ENCODE measurements at places on chromosomes 1 and 21.

DNA sequence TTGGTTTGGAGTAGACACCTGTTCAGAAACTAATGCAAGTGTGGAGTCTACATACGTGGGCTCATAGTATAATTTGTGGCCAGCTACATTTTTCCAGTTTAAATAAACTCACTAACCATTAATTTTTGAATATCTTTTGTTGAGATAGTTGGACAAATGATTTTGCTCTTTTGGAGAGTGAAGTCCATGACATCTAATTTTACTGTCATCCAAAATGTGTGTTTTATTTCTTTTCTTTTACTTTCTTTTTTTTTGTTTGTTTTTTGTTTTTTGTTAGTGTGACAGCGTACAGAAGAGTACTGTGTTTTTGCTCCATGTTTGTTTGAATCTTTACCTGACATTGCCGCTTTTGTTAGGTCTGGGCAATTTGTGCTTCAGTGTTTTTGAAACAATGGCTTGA, 5.0 kb downstream of the RBM15 start:
- no peak for DNase-seq

DNA sequence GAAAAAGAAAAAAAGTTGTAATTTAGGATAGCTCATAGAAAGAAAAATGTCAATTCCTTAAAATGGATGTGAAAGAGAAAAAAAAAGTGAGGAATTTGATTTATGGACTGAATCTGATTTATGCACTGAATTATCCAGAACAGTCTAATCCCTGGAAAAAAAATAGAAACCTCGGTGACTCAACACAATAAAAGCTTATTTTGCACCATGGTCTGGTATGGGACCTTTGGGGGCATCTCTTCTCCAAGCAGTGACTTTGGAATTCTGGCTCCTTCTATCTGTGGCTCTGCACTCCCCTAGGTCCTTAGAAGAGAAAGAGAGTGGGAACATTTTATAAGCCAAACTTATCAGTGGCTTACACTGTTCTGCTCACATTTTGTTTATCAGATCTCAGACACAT, 471.7 kb upstream of the B3GALT2 start:
- DNase-seq = no peak

- DNase-seq = no peak
Measured at GRCh38 chr1:66351913-66352312, 182.0 kb upstream of the SGIP1 start.

DNA sequence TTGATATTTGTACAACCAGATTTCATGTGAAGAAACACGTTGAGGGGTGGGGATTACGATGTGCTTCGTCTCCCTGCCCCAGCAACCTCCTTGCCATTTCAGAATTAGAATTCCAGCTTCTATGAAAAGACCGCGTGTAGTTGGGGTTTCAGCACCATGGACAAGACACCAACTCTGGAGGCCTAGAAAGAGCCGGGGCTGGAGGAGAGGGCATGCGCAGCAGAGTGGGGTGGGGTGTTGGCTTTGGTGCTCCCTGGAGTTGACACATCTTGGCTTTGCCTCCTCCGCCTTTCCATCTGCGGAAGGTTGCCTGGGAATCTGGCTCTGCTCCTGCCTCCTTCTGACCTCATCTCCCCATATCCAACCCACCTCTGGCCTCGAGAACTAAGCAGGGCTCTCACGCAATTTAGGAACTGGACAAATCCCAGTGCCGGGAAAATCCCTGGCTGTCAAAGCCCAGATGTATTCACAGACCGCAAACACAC, 11.8 kb downstream of the HTR6 start:
- DNase-seq = no peak

GRCh38 chr1:57157818-57158603, 192.2 kb upstream of the C8B start:
- no peak for DNase-seq

GRCh38 chr1:33060579-33061083, 20.3 kb upstream of the AZIN2 start:
- no peak for DNase-seq

DNA sequence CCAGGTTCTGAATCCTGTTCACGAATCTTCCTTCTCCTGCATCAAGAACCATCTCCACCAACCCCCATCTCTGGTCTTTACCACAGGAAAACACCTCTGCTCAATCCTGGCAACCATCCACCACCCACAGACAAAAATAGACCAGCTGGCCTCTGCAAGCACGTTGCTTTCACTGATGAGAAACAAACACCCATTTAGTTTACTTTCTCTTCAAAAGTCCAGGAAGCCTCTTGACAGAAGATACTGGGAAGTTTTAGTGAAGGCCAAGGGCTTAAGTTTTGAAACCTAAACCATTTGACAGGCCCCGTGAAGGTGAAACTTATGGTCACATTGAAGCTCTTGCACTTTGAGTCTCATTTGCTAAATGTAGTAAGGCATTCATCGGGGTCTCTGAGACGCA, 122.6 kb upstream of the PPP2R5A start:
- DNase-seq = no peak

DNA sequence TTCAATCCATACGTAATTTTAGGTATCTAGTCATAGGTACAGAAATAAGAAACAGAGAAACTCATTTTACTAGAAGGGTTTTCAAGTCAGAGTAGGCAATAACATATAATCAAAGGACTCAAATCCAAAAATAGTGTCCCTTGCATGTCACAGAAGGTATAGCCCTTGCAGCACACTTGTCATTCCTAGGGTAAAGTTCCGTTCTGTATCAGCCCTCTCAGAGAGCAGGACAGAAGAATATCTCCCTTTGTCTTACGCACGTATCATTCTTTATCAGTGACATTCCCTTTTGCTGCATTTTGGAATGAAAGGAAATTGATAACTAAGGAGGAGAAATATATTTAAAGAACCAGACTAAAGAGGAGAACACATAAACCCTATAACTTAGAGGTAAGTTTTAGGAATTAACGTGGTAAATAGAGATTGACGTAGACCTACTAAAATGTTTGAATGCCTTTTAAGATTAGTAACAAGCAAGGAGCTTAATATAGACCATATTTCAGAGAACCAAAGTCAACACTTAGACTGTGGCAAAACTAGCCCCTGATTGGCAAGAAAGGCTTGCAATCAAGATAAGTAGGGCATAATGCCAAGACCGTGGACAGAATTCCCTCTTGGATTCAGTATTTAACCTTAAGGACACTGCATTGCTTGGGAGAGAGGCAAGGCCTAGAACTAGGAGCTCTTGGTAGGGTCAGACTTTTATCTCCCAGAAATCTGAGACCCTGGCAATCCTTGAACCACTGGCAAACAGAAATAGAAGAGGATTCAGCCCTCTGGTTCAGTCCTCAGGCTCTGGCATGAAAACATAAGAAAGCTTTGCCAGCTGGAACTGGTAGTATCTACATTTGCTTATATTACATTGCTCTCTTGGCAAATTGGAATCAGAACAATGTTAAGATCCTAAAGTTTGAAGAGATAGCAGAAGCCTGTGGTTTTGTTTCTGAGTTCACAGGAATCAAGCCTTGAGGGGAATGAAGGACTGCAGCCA, 232.1 kb downstream of the ASTN1 start:
- DNase-seq = no peak

DNA sequence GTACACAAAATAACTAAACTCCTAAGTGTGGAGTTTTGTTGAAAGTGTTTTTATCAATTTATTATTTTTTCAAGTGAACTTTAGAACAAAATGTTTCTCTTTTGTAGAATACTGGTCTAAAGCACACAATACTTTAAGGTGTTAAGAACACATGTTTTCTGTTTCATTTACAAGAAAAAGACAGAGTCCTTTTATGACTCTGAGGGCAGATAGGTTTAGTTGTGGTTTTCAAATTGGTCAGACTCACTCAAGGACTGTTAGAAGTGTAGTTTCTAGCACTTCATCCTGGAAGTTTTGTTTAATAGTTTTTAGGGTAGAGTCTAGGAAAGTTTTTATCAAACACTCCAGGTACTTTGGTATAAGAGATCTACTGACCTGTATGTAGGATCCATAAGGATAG, 376.5 kb downstream of the LRRIQ3 start:
- no peak for DNase-seq

GRCh38 chr1:11654137-11654938, at the start of the genes FBXO2 and FBXO44:
TSS of gene FBXO2 (minus strand) at chr1:11654429. CDS start at chr1:11654340, 89 bp downstream.
TSS of gene FBXO44 (plus strand) at chr1:11654877. CDS start at chr1:11655836, 959 bp downstream.
- no peak for DNase-seq

DNA sequence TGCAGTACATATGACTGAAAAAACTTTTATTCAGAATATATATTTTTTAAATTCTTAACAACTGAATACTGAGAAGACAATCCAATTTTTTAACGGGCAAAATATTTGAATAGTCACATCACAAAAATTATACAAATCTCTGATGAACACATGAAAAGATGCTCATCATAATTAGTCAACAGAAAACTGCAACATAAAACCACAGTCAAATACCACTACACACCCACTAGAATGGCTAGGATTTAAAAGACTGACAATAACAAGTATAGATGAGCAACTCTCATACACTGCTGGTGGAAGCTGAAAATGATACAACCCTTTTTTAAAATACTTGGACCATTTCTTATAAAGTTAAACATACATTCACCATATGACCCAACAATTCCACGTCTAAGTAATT, 87.7 kb upstream of the TNFSF4 start:
- DNase-seq = no peak

GRCh38 chr1:6260433-6260934, 414 bp downstream of the GPR153 start:
- no peak for DNase-seq

DNA sequence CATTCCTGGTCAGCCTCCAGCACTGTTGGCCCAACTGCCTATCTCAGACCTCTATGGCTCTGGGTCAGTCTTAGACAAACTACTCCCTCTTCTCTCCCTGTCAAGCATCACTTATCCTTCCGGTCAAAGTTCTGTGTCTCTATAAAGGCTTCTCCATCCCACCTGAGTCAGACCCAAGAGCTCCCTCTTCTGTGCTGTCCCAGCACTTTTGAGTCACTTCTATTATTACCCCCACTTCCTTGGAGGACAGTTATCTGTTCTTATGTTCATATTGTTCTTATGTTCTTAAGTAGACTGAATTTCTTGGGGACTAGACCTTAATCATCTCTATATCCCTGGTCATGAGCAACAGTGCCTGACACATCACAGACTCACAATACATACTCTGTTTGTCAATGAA, 29.2 kb upstream of the IL10 start:
- no peak for DNase-seq

DNA sequence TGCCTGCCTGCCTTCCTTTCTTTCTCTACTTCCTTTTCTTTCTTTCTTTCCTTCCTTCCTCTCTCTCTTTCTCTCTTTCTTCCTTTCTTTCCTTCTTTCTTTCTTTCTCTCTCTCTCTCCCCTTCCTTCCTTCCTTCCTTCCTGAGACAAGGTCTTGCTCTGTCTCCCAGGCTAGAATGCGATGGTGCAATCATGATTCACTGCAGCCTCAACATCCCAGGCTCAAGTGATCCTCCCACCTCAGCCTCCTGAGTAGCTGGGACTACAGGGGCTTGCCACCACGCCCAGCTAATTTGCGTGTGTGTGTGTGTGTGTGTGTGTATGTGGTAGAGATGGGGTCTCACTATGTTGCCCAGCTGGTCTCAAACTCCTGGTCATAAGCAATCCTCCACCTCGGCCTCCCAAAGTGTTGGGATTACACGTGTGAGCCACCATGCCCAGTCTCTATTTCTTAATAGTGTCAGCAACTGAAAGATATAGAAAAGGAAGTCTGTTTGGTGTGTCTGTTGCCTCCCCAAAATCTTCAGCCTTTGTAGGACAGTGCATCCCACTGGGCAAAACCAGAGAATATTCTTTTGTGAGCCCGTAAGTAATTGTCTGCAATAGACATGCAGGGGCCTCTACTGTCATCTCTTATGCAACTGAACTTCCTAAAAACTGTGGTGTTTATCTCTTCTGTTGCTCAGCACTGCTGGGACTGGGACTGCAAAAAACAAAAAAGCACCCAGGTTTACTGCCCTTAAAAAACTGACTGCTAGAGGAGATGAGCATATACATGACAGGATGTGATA, 20.9 kb upstream of the RAB4A start:
- no peak for DNase-seq

GRCh38 chr1:22814176-22815042, 103.8 kb downstream of the EPHB2 start:
- DNase-seq = no peak

DNA sequence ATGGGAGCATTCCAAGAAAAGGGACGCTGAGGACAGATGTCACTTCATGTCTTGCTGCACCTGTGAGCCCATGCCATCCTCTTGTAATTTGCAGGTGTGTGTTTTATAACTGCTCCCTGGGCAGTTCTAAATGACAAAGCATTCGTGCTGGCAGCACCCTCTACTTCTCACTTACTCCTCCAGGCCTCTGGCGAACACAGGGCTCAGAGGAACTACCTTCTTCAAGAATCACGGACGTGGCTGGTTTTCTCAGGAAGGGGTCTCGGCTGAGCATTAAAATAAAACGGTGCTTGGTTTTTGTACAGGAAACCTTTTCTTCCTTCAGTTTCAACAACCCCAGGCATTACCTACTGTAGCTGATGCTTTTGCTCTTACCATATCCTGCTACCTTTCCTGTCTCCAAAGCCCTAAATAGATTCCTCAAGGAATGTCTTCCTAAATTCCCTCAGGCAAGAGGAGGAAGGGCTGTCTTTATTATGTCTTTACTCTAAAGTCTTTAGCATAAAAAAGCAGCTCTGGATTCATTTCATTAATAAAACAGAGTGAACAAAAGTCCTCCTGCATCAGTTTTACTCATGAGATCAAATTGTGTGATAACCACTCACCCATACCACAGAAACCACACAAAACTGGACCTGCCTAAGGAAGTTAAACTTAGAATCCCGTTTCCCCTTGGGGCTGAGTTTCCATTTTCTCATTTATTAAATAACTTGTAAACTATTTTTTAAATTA, 79.0 kb upstream of the MAP10 start:
- DNase-seq = no peak

GRCh38 chr1:107692580-107693345, 272.2 kb downstream of the VAV3 start:
- DNase-seq = no peak

- no peak for DNase-seq
Measured at GRCh38 chr1:155070158-155070621, 6.7 kb downstream of the EFNA4 start.

DNA sequence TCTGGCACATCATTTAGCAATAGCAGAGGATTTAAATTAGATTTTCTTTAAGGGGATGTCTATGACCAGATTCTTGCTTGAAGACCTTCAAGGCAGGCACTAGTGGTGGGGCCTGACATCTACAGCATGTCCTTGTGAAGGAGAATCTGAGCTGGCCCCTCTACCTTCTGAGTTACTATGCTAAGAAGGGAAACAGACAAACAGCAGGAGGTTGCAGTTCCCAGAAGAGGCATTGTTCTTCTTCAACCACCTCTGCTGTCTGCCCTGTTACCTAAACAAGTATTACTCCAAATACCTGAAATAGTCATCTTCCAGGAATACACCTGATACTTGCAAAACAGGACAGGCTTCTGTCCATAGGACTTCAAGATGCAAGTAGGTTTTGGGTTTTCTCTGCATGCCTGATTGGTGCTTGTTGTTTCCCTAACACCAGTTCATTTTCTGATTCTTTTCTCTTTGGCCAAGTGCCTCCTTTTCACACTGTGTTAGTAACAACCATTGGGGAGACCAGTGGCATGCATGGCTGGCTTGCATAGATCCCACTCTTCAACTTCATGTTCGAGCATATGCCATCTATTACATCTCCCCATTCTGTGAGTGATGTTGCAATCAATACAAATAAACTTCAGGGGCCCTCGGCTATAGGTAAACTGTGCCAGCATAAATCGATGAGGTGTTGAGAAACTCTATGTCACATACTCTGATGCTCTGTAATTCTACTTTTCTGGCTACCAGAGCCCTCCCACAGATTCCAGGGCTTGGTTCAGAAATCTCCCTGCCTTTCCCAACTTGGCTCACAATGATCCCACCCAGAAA, 93.0 kb upstream of the DUSP10 start:
- no peak for DNase-seq
